ENCODE measurements at places on chromosomes 5 and 9.

GRCh38 chr9:2761424-2761823 lies 44.1 kb downstream of the KCNV2 start:
- DNase-seq, result no peak

DNA sequence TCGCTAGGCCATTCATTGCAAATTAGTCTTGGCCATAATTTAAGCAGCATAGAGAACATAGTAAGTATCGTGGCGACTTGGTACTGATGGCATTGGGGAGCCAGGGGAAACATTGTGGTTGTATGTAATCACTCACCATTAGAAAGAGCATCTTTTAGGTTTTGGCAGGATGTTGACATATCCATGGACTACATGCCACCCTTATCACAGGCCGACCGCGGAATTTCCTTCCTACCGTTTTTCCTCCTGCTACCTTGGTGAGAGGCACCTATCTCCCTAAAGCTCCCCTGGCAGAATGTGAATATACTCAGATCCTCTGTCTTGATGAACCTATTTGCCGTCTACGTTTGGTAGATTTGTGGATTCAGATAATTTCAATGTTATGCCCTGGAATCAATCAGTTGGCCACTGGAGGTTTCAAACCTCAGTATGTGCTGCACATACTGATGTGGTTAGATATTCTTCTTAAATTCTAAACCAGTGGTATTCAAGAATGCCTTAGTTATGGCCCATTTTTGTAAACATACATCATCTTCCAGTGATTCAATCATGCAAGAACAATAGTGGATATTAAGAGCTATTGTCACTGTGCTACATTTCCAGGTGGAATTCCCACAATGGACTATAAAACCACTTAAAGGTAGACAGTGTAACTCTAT lies 271.0 kb upstream of the HAPLN1 start:
- DNase-seq, result no peak

GRCh38 chr9:134406366-134407120 lies 80.3 kb downstream of the RXRA start:
- DNase-seq, result no peak

GRCh38 chr9:129008986-129009583 lies 19.0 kb downstream of the SH3GLB2 start:
- DNase-seq, result no peak

- DNase-seq, result no peak
These were observed 9.1 kb downstream of the SLC22A5 start for GRCh38 chr5:132378580-132378979.

- DNase-seq, result no peak
These were observed 520.0 kb downstream of the SPOCK1 start for GRCh38 chr5:136979131-136979530.

DNA sequence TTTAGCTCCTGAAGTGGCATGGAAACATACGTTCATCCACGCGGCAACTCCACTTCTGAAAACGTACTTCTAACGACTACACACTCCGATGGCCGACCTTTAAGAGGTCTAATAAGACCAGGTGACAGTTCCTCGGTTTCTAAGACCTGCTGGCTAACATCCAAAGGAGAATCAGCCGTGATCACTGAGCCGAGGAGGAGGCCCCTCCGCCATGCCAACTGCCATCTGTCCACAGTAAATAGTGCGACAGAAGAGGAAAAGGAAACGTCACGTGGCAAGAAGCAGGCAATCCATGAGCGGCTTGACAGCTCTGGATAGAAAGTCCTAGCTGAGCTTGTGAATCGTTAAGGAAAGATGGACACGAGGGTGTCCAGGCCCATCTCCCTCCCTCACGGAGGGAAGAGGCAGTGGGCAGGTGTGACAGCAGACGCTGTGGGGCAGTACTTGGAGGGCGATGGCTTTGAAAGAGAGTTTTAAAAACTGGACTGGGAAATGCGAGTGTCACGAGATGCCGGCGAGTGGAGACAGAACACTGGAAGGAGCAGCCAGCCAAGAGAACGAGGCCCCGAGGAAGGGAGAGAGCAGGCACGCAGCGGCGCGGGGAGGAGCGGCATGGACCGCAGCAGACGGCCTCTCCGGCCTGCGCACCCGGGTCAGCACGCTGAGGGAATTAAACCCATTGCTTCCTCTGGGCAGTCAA lies 66.7 kb upstream of the TBC1D9B start:
- no peak for DNase-seq

- no peak for DNase-seq
These were observed 126.4 kb upstream of the ZNF366 start for GRCh38 chr5:72633649-72634048.

DNA sequence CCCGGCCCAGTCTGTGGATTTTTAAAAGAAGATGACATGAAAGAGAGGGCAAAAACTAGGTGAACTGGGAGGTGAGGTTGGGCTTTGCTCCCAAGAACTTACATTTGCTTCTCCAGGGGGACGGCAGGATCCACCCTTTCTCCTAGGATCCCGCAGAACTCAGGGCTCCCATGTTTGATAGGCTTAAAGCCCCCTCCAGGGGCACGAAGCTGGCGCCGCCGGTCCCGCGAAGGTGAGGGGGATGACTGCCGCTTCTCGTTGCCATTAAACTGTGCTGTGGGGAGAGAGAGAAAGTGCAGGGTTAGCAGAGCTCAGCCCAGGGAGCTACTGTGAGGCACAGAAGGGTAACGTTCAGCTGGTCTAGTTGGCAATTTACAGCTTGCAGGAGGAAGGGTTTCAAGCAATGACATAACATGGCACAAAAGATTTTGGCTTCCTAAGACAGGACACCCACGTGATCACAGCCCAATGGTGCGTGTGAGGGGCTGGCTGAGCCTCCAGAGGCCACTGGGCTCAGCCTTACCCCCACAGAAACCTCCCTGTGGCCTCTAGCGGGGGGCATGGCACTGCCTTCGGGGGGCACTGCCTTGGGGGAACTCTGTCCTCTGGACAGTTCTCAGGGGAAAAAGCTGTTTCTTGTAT lies 52.0 kb upstream of the SLC25A51 start:
- no peak for DNase-seq

GRCh38 chr5:142360607-142361120 lies 35.8 kb upstream of the SPRY4 start:
- no peak for DNase-seq

GRCh38 chr5:76617229-76617628 lies 6.0 kb downstream of the F2RL2 start:
- no peak for DNase-seq

- no peak for DNase-seq
These were observed 142.0 kb downstream of the CMYA5 start for GRCh38 chr5:79831381-79832309.

DNA sequence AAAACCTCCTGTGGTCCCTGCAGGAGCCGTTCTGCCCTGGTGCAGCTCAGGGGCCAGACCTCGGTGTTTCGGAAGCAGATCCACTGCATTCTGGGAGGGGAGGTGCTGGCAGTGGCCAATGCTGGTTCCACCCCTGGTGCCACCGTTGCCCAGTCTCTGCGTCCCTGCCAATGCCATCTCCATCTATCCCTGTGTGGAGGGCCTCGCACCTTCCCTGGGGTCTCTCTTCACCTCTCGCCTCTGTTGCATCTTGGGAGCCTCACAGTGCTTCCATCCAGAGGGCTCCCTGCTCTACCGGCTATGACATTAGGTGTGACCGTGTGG lies 15.3 kb downstream of the NCS1 start:
- DNase-seq, result no peak

DNA sequence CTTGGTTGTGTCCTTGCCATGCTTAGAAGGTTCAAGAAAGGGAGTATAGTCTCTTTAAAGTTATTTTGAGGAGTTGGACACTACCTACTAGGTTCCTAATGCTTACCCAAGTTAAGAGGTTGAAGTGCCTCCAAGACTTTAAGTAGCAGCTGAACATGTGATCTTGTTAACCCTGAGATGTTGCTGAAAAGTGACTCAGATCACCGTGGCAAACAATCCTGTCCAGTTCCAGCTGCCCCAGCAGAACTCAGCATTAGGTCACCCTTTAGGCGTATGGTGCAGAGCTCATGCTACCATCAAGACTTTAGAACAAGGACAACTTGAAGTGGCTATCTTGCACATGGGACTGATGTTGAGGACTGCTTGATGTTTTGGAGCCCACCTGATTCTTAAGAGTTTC lies 22.5 kb downstream of the ZNF462 start:
- no peak for DNase-seq

GRCh38 chr5:2158767-2159166 lies 276.0 kb upstream of the IRX4 start:
- no peak for DNase-seq

- no peak for DNase-seq
These were observed 196.8 kb downstream of the SH3GL2 start for GRCh38 chr9:17775656-17776055.

GRCh38 chr5:96198356-96199058 lies 234.5 kb downstream of the PCSK1 start:
- no peak for DNase-seq

DNA sequence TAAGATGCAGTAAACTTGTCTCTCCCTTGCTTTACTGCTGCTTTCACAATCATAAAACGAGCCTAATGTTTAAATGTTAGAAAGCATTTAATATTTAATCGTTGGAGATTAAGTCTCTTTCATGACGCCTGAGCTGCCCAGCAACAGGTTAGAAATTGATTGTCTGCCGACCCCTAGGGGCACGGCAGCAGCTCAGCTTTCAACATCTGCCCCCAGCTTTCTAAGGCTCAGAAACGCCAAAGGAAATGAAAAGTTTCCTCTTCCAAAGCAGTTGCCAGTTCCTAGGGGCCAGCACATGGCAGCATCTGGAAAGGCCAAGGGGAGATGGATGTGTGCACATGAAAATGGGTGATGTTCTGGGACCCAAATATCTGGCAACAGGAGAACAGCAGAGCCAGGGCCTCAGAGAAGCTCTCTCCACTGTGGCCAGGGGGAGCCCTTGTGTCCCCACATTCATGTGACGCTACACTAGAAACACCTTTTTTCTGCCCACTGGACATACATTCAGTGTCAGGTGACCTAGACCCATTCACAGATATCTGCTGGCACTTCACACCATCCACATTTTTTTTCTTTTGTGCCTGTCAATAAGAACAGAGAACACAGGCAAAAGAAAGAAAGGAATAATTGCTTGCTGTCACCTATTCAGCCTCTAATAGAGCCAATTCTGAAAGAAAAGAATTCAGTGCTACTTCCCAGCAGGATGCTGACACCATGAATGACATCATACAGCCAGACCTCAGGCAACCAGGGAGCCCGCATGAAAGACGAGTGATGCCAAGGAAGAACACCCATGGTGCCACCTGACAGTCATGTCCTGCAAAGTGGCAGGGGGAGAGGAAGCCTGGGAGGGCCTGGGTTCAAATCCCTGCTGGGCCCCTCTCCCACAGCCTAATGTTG lies 205.0 kb upstream of the TAS2R1 start:
- DNase-seq, result no peak

GRCh38 chr9:111952559-111952958 lies 55.9 kb downstream of the UGCG start:
- no peak for DNase-seq

Measured in HAP-1 (cell line).